Retina (tissue), 1 donor: ENCODE measurements at places on chromosomes 3 and 15.
A peak's percentile ranks its signal among the peaks of the same experiment; 100 is the strongest.

DNA sequence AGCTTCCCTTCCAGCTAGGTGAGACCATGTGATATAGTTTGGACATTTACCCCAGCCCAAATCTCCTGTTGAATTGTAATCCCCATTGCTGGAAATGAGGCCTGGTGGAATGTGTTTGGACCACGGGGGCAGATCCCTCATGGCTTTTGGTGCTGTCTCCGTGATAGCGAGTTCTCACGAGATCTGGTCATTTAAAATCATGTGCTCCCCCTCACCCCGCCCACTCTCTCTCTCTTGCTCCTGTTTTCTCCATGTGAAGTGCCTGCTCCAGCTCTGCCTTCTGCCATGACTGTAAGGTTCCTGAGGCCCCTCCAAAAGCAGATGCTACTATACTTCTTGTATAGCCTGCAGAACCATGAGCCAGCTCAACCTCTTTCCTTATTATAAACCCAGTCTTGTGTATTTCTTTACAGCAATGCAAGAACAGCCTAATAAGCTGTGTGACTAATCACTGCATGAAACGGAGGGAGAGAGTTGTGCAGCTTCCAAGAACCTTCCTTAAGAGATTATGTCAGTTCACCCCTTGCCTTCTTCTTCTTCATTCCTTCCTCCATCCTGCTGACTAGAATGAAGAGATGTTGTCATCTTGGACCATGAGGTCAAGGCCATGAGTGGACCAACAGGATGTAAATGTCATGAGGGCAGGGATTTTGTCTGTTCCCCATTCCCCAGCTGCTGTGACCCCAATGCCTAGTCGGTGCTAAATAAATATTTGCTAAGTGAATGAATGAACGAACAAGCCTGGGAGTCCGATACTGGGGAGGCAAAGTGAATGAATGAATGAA is 91.0 kb downstream of the CPN2 start:
- DNase-seq = no peak

GRCh38 chr3:165195241-165195639 is 944 bp downstream of the SLITRK3 start:
- DNase-seq = no peak

GRCh38 chr3:194986208-194987043 is 284.5 kb downstream of the XXYLT1 start:
- DNase-seq = no peak

DNA sequence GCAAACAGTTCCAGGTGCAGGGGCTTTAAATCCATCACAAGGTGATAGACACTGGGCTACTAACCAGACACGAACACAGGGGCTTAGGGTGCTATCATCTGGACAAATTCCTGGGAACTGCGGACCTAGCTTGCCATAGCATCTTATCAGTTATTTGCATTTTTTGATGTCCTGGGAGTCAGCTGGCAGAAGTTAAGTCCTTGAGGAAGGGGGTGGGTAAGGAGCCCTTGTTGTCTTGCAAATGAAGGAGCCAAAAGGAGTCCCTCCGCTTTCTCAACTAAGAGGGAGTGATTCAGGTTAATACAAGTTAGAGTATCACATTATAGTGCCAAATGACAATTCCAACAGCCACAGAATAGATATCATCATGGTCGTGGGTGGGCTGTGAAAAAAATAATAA is 108.9 kb downstream of the NPAP1 start:
- DNase-seq = no peak

- DNase-seq = no peak
Observed at GRCh38 chr3:37111199-37111598, 63.2 kb downstream of the LRRFIP2 start.

GRCh38 chr3:13124631-13125030 is 51.4 kb upstream of the IQSEC1 start:
- no peak for DNase-seq

- no peak for DNase-seq
Observed at GRCh38 chr15:60582370-60583036, 103.6 kb upstream of the ICE2 start.

DNA sequence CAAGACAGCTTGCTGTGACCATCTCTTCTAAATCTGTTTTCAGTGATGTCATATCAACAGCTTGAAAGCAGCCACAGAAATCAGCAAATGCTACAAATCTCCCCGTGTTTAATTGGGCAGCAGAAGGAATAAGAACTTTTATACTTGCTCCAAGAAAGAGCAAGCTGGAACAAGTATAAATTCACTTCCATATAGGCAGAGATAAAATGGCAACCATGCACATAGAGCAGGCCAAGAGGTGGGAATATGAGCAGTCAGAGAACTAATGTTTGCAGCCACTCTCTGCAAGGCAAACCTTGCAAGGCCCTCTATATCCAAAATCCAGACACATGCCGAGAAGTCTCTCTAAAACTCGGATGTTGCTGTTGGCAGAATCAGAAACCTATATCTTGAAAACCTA is 16.0 kb downstream of the PARP9 start:
- DNase-seq = no peak

- no peak for DNase-seq
Observed at GRCh38 chr15:70589728-70590127, 173.6 kb downstream of the UACA start.

GRCh38 chr3:151483961-151484520 is 23.2 kb upstream of the IGSF10 start:
- DNase-seq = no peak

DNA sequence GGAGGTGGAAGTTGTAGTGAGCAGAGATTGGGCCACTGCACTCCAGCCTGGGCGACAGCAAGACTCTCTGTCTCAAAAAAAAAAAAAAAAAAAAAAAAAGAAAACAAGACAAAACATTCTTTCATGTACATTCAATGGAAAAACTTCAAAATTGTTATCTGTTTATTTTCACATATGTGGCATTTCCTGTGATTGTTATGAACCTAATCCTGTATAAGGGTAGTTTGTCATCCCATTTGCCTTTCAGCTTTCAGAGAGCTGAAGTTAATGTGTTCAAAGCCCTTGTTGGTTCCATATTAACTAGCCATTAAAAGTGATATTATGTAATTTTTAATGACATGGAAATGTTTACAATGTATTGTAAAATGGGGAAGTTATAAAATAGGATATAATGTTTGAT is 17.3 kb upstream of the NCK1 start:
- no peak for DNase-seq

DNA sequence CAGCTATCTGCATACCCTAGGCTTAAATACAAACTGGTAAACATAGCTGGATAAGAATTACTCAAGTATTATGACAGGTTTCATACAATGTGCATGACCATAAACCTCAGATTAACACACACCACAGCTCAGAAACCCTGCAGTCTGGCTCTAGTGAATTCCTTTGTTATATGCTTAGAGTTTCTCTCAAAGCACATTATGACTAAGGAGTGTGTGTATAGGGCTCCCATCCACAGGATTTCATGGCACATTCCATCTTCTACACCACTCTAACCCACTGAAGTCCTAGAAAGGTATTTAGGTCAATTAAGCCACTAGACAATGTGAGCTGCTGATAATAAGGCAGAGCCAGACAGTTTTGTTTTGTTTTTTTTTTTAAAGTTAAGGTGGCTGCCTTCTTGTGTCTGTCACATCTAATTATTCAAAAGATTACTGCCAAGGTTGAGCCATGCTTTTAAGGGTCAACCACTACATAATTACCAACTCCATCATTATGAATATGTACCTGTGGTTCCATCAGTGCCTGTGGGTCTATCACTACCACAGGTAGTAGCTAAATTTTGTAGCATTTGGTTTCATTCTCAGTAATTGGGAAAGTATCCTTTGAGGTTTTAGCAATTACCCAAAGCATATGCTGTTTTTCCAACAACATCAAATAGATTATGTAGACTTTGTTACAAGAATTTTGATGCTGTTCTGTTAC is 107.0 kb downstream of the ALCAM start:
- DNase-seq = peak; percentile 45

DNA sequence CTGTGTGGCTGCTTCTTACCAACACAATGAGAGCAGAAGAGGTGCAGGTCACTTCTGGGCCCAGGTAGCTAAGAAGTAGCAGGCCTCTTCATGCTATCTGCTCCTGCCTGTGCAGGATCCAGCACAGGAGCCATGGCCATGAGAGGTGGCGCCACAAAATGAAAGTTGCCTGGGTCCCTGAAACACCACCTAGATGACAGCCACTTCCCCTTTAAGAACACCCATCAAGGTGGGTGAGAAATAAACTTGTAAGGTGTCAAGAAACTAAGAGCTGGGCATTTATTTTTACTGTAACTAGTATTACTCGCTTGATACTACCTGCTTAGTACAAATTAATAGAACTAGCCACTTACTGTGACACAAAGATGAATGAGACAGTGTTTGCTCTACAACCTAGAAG is 484.6 kb upstream of the TBL1XR1 start:
- DNase-seq = no peak

DNA sequence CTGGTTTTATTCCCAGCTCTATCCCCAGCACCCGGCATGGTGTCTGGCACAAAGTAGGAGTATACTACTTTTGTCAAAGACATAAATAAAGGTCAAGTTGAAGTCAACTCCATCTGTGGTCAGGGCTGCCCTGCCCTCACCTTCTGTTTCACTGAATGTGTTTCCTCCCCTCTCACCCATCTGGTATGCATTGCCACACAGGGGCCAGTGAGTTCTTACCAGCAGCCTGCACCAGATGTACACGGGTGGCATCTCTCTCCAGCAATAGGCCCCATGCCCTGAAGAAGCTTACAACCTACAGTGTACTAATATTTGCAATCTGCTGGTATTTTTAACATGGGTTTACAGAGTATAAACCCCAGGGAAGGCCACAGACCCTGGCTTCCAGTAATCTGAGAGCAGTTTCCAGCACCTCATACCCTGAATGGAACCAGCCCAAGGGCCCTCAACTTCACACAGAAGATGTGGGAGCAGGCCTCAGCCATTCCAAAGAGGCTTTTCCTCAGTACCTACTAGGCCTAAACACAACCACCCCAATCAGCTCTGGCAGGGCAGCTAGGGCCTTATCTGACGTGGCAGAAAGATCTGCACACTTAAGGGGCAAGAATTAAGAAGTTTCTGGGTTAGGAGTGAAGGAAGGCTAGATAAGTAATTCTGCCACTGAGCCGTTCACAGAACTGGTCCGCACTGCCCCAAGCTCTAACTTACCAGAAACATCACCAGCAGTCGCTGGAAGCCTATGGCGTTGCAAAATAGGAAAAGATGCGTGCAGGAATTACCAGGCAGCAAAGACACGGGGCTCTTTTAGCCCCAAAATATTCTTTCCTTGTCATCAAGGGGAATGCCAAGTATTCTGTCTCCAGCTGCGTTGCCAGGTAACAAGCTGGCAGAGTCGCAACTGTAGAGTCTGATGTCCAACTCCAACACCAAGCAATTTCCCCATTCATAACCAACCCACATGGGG is 2.1 kb downstream of the IDH2 start:
- no peak for DNase-seq

- no peak for DNase-seq
Observed at GRCh38 chr3:190721330-190721729, 141.2 kb downstream of the GMNC start.

DNA sequence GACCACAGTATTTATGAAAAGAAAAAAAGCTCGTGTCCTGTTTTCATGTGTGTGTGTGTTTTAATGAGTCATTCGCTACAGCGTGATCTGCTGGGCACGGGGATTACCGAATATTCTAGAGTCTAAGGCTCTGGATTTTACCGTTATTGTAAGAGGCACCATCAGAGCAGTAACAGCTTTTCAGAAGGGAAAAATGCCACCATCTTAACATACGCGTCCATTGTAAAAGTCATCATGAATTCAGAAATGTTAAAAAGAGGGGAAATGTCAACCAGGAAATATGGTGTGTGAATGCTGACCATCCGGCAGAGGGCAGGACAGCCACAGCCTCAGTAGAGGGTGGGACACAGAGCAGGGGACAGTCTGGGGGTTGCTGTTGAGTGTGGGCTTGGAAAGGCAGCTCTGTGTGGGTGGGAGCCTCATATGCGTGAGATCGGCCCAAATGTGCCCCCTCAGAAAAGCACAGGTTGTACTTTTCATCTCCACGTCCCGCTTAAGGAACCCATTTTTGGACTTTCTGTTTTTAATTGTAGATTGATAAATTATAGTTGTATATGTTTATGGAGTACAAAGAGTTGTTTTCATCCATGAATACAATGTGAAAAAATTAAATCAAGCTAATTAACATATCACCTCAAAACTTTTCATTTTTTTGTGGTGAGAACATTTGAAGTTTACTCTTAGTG is 69.6 kb downstream of the ASB7 start:
- DNase-seq = no peak

GRCh38 chr3:134287512-134287911 is 36.9 kb upstream of the RYK start:
- no peak for DNase-seq

DNA sequence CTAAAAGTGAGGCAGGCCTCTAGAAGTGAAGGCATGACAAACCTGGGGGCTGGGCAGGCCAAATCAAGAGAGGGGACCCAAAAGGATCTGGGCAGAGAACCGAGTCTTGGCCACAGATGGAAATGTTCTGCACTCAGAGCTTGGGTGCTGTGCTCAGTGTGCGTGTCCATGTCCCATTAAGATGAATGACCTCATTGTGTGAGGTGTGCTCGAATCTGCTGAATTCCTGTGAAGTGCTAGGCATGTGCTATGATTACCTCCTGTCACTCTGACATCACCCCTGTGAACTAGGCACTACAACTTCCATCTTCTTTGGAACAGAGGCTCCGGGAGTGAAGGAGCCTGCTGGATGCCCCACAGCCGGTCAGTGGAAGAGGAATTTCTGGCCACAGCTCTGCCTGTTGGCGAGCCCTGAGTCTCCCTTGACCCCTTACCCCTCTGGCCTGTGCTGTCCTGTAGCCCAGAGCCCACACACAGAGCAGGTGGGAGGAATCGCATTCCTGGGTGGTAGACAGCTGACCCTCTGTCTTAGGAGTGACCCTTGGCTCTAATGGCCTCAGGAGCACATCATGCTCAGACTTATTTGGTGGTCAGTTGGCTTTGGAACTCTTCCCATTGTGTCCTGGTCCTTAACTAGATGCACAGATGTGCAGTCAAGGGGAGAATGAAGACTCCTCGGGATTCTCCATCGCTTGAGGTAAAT is 67.6 kb upstream of the CTDSPL start:
- DNase-seq = no peak

- DNase-seq = no peak
Observed at GRCh38 chr3:58679446-58679845, 12.9 kb upstream of the FAM3D start.

- DNase-seq = no peak
Observed at GRCh38 chr3:75048650-75049049, 434.2 kb upstream of the CNTN3 start.

GRCh38 chr3:128539376-128539775 is 46.4 kb upstream of the GATA2 start:
- DNase-seq = no peak

GRCh38 chr3:859135-859534 is 233.7 kb upstream of the CNTN6 start:
- no peak for DNase-seq

DNA sequence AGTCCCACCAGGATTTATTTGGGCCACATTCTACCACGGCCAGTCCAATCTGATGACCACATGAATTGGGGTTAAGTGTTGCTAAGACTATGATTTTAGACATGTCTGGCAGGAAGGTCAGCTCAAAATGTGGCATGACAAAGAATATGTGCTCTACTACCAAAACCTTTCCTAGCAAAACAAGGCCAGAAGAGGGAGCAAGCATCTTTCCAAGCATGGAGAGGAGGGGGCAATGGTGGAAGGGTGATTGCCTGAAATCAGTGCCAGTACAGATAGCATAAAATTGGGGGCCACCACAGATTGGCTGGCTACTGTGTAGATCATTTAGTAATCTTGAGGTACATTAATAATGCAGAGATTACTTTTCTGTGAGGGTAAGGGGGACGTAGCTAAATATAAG is 43.2 kb downstream of the TMEM39A start:
- DNase-seq = no peak

- DNase-seq = no peak
Observed at GRCh38 chr15:98384328-98385029, 263.9 kb upstream of the IGF1R start.
